ENCODE measurements at places on chromosomes 12 and 14. TPM values are rescaled to one million over a fixed set of nuclear protein-coding genes. Genes with fewer than 3 reads are reported as not detected.

The CCDC175 gene
- not detected for total RNA-seq

The PMEL gene
- total RNA-seq: not detected

The KRT6C gene
- total RNA-seq: not detected

The DAO gene
- not detected for total RNA-seq

The SRRM4 gene
- not detected for total RNA-seq

The CLEC4C gene
- total RNA-seq: not detected

The VDR gene
- 1.9 TPM for total RNA-seq
